ENCODE measurements at places on chromosomes 7 and 10.
A peak's percentile ranks its signal among the peaks of the same experiment; 100 is the strongest.

DNA sequence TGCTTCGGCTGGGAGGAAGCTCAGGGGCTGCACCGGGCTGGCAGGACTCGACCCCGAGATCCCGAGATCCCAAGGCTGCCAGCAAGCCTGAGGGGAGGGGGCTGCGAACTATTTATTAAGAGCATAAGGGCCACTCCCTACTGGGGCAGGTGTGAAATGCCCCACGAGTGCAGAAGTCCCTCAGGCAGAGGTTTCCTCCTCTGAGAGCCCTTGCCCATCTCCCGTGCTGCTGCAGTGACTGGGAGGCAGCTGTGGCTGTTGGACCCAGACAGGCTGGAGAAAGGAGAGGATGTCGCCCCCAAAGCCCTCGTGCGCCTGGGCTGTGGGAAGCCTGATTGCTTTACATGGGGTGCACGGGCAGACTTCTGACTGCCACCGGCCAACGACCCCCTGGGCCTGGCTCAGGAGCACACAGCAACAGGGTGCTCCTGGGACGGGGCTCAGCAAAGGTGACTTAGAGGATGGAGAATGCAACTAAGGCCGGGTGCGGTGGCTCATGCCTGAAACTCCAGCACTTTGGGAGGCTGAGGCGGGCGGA, 39.8 kb downstream of the RGS10 start:
- no peak for DNase-seq

DNA sequence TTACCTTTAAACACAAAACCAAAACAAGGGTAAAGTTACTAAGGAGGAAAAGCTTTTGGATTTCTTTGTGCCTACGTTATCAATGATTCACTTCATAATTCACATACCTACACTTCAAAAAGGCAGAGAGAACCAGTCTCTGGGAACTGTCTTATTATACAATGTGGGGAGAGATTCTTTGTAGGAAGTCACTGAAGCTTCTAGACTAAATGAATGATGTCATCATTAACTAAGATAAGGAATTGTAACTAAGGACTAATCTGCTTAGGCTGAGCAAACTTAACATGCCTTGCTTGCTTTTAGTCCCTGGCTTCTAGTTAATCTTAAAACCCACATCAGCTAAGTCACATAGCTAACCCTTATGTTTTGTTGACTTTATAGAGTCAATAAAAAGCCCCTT, 771.2 kb downstream of the NXPH1 start:
- DNase-seq: no peak

DNA sequence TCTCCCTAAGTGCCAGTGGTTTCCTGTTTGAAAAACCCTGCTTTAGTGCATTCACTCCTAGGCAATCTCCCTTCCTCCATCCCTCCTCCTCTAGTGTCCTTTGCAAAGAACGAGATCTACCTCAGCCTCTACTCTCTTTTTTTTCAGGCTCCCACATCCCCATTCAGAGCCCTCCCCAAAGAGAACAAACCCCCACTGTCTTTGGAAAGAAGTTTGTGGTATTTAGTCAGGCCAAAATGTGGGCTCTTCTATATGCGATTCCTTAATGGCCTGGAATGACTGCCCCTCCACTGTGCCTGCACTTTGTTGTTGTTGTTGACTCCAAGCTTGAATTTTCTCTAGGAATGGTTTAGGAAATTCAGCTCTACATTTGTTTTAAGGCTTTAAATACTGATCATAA, 36.3 kb downstream of the PALS2 start:
- DNase-seq: no peak

DNA sequence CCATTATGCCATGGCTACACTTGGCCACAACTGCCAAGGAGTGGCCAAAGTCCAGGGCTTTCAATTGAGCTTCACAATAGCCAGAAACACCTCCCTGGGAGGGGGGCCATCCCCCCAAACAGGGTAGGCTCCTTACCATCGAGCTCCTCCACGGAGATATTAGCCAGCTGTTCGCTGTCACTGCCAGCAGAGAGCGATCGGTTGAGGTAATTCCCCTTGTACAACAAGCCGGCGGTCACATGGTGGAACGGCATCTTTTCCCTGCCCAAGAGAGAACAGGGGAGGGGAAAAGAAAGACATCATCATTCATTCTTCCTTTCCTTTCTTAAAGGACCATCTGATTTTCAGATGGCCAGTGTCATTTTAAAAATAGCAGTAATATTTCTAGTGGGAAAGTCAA, 133.6 kb downstream of the CALN1 start:
- DNase-seq: no peak

- no peak for DNase-seq
These were observed 229.9 kb downstream of the CXCL12 start for GRCh38 chr10:44154956-44155355.

DNA sequence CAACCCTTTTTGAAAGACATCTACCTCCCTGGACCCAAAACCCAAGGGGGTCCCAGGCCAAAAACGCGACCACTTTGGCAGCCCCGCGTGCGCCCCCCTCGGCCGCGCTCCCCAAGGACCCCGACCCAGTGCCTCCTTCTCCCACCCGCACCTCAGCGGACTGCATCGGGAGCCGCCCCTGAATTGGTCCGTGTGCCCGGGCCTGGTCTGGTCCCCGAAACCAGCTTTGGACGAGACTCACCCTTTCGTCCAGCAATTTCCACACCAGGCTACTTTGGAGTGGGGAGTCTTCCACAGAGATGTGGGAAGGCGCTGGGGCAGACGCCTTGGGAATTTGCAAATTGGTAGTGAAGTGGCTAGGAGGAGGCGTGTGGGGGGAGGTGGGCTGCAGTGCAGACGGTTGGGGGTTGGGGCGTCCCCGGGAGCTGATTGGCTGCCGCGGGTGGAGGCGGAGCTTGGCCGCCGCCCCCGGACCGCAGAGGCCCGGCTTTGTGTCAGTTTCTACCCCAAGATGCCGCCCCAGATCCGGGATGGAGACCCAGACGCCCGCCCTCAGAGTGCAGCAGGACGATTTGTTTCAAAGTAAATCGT, 16.9 kb downstream of the TCAF1 start:
- peak; percentile 37 for DNase-seq

- peak; percentile 93 for DNase-seq
These were observed 95.4 kb upstream of the AFAP1L2 start for GRCh38 chr10:114499630-114500190.

GRCh38 chr7:121046893-121047468, 58.5 kb downstream of the CPED1 start:
- DNase-seq: no peak

GRCh38 chr10:59803714-59804113, 50.5 kb upstream of the MRLN start:
- no peak for DNase-seq

DNA sequence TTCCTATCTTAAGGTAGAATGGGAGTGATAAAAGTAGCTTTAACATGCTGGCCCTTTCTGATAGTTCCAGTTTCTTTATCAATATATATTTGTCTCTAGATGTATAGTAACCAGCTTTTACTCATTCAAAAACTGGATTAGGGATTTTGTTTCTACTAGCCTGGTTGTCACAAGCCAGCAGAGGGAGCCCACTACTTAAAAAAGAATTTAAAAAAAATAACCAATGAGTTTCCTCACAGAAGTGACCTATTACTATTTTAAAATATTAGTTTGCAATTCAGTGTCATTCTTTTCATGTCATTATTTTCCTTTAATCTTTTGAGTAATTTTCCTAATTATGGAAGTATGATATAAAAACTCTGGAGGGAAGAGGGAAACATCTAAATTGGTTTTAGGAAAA, 142.1 kb downstream of the PHTF2 start:
- DNase-seq: peak; percentile 34

DNA sequence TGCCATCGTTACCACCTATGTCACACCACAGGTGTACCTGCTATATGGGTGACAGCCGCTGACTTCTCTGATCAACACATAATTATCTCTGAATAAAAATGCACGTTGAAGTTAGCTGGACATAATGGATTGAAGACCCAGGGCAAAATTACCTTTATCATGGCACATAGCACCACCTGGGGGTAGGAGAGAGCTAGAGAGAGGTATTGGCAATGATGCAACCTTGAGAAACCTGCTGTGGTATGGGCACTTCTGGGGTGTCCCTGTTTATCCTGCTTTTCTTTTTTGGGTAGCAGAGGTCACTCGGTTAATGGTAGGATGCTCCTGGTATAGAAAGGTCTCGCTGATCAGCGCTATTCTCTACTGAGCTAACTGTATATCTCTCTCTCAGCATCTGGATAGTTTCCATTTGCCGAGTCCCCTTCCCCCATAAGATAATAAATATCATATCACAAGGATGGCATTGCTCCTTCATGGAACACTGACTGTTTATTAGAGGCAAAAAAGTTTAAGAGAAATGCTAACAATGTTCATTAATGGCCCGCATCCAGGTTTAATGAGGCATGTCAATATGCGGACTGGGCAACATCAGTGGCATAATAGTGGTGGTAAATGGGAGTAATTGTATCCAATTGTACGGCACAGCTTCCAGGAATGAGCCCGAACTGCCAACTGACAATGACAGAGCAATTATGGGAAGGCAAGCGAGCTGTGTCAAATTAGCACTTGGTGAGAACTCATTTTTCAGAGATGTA, 323.1 kb downstream of the TFEC start:
- peak; percentile 6 for DNase-seq

- DNase-seq: no peak
These were observed 578.6 kb upstream of the GALNT17 start for GRCh38 chr7:70553364-70553763.

GRCh38 chr7:22712999-22713398, 14.0 kb upstream of the IL6 start:
- DNase-seq: no peak

GRCh38 chr7:132578826-132579225, 2.6 kb upstream of the PLXNA4 start:
- DNase-seq: no peak

- no peak for DNase-seq
These were observed 1.8 kb upstream of the DLX6 start for GRCh38 chr7:97003262-97004246.

GRCh38 chr10:114871379-114871778, 49.8 kb downstream of the FHIP2A start:
- DNase-seq: no peak

- peak; percentile 46 for DNase-seq
These were observed 181.3 kb downstream of the SDK1 start for GRCh38 chr7:3482147-3482921.

GRCh38 chr7:7510794-7511193, 24.9 kb downstream of the COL28A1 start:
- no peak for DNase-seq

GRCh38 chr10:6383096-6383812, 180.5 kb downstream of the PFKFB3 start:
- DNase-seq: no peak

DNA sequence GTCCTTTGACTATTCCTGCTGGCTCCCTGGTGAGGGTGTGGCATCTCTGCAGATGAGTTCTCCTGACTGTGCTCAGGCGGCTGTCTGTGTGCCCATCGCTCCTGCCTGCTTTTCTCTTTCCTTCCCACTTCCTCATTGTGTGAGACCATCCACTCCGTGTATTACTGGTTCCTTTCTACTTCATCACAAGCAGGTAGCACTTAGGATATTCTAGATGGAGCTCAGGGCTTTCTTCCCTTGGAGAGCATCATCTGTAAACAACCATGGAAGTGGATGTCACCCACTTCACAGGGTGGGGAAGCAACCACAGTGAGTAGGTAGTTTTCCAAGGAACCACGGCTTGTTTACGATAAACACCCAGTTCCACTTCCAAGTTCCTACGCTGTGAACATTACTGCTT, 15.7 kb downstream of the DNAJB6 start:
- DNase-seq: no peak
